Right lung (tissue), 10 donors: ENCODE measurements at places on chromosomes 4 and X.

DNA sequence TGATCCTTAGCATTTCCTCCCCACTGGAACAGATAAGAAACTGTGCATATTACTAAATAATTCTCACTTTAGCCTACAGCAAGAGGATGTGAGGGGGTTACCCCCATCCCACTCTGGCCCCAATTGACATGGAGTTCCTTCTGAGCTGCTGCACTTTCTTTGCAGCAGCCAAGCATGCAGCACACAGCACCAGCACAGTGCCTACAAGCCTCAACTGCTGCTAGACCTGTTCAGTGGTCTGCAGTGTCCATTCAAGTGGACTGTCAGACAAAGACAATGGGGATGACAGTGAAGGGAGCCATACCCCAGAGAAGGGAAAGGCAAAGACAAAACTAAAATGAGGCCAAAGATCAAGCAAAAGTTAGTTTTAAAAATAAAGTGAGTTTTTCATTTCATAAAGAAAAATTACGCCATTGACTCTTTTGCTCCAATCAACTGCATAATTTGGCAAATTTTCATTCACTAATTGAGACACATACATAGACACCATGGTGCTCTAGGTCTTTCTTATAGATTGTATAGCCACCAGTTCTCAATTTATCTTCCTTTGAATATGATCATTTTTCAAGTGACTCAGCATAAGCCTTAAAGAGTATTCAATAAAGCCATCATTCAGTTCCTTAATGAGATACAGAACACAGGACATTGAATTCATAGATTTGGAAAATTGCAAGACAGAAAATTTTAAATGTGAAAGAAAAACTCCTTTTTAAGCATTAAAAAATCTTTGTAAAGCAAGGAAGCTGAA lies 410.6 kb downstream of the HNRNPD start:
- DNase-seq = no peak

DNA sequence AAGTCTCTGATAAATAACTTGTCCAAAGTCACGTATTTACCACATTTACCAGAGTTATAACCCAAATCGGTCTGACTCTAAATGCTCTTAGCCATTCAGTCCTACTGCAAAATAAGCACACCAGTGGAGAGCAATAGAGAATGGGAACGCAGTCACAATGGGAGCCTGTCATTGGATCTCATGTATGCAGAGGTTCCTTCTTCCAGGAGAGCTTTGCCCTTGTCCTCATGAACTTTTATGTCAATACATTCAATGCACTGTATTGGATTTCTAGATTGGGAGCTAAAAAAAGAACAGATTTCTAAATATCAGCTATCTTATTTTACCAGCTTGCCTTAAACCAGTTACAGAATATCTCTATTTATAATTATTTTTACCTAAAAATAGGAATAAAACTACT lies 149.1 kb upstream of the CXXC4 start:
- no peak for DNase-seq

DNA sequence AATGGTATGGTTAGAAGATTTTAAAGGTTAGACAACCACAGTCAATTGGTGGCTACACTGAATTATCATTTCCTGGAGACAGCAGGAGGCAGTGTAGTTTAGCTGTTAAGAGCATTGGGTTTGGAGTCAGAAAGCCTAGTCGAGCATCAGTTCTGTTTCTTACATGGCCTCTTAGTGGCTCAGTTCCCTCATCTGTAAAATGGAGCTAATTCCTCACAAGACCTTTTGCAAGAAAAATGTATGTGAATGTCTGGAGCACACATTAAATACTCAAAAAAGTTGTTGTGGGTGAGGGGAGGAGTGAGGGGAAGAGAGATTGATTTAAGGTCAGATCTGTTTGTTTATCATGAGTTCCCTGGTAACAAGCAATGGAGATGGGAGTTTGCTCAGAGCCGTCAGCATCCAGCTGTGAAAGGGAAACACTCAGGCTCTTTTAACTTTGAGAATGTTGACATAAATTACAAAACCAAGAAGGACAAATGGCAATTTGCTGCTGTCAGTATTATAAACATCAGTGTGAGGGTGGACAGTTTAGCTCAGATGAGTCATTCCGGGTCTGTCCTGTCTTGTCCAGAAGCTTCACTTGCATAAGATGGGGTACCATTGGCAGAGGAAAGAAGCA lies 98.2 kb upstream of the PGRMC2 start:
- DNase-seq = no peak

GRCh38 chr4:93764639-93765246 lies 63.8 kb upstream of the ATOH1 start:
- peak; percentile 46 for DNase-seq

GRCh38 chrX:148661035-148661434 lies 160.6 kb downstream of the AFF2 start:
- no peak for DNase-seq

DNA sequence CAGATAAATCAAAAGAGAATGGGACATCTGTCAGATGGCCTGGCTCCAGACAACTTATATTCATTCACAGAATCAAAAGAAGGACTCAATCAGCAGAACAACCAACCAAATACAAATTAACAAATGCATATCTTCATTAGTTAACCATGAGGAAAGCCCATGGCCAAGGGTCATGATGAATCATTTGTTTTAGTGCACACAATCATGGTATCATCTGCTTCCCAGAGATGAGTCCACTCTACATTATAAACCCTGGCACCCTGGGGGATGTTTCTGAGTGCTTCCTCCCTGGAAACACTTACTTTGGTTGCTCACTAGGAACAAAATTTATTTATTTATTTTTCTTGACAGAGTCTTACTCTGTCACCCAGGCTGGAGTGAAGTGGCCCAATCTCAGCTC lies 453.3 kb upstream of the HS3ST1 start:
- no peak for DNase-seq

DNA sequence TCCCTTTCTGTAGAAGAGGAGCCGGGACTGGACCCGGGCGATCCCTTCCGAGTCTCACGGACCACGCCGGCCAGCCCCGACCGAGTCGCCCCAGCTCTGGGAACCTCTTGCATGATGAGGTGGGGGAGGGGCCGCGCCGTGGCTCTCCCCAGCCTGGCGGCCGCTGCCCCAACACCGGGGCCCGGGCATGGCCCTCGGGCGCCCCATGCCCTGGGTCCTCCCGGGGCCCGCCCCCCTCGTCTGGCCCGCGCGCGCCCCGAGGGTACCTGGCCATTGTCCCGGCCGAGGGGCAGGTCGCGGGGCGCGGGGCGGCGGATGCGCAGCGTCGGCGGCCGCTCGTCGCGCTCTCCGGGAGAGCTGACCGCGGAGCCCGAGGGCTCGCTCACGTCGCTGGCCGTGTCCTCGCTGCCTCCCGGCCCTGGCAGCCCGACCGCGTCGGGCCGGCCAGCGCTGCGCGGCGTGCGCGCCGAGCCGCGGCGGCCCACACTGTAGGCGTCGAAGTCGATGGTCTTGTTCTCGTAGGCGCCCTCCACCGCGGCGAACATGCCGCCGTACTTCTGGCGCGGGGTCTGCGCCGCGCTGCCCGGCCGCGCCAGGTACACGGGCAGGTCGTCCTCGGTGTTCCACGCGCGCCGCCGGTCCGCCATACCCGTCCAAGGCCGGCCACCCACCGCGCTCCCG lies 423 bp downstream of the CRMP1 start:
- no peak for DNase-seq

DNA sequence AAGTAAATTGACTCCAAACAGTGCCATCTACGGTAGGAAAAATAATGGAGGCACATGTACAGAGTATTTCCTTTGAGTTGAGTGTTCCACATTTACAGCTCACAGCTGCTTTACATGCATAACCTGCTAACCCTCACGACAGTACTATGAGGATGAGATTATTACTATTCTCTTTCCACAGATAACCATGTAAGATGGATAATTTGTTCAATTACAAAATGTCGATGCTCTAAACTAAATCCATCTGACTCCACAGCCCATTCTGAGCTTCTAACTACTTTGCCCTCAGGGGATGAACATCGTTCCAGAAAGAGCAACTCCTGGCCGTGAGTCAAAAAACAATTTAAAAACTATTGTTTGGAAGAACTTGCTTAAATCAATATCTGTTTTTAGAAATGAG lies 330.4 kb upstream of the NWD2 start:
- no peak for DNase-seq

GRCh38 chr4:76779740-76780459 lies 118.0 kb downstream of the SOWAHB start:
- DNase-seq = no peak

DNA sequence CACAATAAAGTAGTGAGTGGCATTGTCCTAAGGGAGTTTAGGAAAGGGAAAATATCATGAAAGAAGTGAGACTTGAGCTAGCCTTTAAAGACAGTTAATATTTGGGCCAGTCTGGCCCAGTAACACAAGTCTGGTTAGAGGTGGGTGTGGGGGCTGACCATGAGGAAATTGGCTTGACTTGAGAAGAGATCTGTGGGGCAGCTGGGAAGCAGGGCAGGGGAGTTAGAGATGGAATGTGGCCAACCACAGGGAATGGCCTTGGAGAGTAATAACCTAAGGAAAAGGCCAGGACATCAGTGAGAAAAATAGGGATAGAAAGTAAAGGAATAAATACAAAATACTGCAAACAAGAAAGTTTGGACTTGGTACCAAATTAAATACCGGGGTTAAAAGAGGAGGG lies 71.3 kb downstream of the CLCN5 start:
- no peak for DNase-seq

GRCh38 chr4:83151651-83152050 lies 37.1 kb upstream of the PLAC8 start:
- no peak for DNase-seq

DNA sequence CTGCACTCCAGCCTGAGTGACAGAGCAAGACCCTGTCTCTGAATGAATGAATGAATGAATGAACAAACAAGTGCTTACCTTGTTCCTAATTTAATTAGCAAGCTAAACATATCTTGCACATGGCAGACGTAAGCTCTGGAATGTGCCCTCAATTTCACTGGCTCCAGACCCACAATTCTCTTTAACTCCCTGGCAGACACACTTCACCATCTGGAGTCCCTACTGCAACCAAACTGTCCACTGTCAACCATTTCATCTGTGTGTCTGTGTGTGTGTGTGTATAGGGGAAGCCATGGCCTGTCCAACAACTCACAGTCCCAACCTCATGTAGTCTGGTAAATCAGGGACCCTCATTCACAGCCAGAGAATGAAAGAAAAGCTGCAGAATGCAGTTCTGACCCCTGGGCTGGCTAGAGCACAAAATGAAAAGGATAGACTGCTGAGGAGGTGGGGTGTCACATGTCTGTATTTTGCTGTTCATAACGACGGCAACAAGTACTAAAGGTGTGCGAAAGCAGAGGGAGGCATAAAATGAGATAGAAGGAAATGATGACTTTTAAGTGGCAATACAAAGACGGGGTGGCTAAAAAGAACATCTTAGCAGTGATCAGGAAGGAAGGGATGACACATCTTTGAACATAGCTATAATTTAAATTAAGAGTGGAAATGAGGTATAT lies 114.1 kb downstream of the TSPAN5 start:
- DNase-seq = no peak

DNA sequence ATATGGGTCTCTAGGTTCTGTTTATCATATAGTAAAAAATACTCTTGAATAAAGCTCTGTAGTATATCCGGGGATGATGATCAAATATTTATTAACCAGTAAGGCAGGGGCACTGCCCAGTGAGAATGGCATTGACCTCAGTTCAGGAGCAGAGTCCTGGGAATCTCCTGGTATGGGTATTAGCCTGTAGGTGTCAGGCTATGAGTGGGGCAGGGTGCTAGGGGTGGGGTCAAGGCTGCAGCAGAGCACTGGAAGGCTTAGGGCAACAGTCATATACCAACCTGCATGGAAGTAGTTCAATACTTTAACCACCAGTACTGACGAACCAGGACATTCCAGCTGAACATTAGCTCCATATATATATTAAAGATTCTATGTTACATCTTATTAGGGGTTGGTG lies 220.4 kb upstream of the ANXA3 start:
- no peak for DNase-seq

DNA sequence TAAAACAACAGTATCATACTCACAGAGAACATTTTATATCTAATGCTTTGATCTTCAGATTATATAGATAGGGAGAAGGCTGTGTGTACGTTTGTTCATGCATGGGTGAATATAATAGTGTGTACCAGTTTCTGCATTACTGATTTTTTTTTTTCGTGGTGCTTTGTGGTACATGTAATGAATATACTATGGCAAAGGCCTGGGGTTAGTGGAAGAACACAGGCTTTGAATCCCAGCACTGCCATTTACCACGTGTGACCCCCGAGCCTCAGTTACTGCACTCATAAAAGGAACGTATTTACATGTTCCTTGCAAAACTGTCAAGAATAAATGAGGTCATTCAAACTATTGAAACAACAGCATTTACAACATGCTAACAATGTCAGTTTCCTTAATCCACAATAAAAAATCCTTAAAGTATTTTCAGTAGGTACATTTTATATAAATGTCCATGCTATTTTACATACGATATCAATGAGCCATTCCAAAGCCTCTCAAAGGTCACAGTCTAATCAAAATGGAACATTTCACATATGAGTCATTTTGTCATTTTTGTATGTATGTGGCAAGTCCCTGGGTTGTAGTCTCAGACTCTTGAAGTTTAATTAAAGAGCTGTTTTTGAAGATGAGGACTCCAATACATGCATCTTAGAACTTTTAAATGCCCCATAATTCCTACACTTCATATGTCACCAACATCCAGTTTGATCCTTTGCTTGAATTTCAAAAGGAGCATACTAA lies 242.8 kb downstream of the PPP3CA start:
- DNase-seq = no peak

DNA sequence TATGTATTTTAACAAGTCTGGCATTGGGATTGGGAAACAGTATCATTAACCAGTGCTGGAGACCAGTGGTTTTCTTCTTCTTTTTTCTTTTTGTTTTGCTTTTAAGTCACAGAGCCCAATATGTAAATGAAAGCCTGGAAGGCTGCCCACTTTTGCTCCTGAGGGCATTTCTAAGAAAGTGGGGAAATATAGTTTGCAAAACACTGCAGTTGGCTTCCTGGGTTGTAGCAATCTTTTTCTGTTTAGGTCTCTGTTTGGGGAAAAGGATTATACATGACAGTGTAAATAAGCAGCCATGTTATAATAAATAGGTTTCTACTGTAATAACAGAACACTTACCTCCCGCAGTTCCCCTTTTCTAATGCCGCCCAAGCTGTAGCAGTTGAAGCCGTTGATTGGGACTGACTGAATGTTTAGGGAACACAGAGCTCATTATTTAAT lies 105.5 kb downstream of the TMEM164 start:
- peak; percentile 14 for DNase-seq

GRCh38 chr4:113563691-113564378 lies 197.7 kb downstream of the CAMK2D start:
- DNase-seq = no peak
